Mucosa of gallbladder (tissue), 1 donor: ENCODE measurements at places on chromosomes 12 and 14. TPM values are rescaled to one million over a fixed set of nuclear protein-coding genes. Genes with fewer than 3 reads are reported as not detected.

Gene KLHL33
- 0.92 TPM for total RNA-seq

Gene CLEC12A
- total RNA-seq, result 3.5 TPM

Gene B4GALNT3
- 26.4 TPM for total RNA-seq

Gene TSPAN19
- not detected for total RNA-seq

Gene KCNMB4
- total RNA-seq, result 3.1 TPM

Gene PAPOLA
- total RNA-seq, result 175 TPM

Gene OR6C2
- total RNA-seq, result not detected

Gene KLRC2
- 0.32 TPM for total RNA-seq

Gene FZD10
- total RNA-seq, result 1.1 TPM

Gene TAC3
- total RNA-seq, result 0.52 TPM

Gene INHBE
- total RNA-seq, result 0.58 TPM

Gene IL31
- not detected for total RNA-seq

Gene CLEC6A
- not detected for total RNA-seq

- no peak for DNase-seq
These were observed 124.5 kb downstream of the PTPRO start for GRCh38 chr12:15446807-15447206.

DNA sequence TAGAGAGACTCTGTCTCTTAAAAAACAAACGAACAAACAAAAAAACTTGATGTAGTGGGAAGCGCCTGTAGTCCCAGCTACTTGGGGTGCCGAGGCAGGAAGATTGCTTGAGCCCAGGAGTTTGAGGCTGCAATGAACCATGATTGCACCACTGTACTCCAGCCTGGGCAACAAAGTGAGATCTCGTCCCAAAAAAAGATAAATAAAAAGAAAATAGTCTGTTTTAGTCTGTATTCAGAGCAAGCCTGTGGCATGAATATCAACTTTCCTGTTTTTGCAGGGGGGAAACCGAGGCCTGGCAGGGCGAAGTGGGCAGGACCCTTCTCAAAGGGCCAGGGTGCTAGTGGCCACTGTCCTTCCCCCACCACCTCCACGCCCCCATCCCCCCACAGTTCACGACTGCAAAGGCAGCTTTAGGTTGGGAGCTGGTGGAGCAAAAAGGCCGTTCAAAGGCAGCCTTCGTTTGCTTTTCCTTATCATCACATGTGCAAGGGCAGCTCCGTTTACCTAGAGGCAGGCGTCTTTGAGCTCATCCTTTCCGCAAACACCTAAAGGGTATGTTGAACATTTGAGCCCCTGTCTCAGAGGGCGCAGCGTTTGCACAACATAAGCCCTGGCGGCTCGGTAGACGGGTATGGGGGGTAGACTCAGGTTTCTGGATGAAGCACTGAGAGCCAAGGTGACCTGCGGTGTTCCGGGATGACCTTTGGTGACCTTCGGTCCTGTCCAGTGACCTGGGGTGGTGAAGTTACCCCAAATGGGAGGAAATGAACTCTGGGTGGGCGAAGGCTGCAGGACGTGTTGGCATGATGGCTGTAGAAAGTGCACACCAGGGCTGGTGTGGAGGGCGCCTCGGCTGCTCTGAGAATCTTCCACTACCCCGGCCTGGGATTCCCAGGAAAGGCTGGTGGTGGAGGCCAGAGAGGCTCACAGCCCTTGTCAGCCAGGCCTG lies 8.7 kb upstream of the MEG3 start:
- no peak for DNase-seq

- no peak for DNase-seq
These were observed 152.9 kb downstream of the SLC25A21 start for GRCh38 chr14:37019488-37019887.

DNA sequence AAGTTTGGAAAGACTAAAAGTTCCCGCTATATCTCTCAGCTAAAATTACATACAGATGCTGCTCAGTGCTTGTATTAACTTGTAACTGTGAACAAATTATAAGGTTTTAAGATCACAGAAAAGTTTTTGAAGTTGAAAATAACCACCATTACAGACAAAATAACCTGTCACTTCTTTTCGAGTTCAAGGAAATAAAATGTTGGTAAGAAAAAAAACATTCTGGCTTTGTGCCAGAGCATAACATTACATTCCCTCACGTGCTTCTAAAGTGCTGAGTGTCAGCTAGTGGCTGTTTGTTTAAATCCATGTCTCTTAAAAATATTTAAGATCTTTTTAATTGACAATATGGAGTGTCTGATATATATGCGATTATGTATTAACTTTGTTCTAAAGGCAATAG lies 27.2 kb upstream of the ADAMTS20 start:
- DNase-seq, result no peak

DNA sequence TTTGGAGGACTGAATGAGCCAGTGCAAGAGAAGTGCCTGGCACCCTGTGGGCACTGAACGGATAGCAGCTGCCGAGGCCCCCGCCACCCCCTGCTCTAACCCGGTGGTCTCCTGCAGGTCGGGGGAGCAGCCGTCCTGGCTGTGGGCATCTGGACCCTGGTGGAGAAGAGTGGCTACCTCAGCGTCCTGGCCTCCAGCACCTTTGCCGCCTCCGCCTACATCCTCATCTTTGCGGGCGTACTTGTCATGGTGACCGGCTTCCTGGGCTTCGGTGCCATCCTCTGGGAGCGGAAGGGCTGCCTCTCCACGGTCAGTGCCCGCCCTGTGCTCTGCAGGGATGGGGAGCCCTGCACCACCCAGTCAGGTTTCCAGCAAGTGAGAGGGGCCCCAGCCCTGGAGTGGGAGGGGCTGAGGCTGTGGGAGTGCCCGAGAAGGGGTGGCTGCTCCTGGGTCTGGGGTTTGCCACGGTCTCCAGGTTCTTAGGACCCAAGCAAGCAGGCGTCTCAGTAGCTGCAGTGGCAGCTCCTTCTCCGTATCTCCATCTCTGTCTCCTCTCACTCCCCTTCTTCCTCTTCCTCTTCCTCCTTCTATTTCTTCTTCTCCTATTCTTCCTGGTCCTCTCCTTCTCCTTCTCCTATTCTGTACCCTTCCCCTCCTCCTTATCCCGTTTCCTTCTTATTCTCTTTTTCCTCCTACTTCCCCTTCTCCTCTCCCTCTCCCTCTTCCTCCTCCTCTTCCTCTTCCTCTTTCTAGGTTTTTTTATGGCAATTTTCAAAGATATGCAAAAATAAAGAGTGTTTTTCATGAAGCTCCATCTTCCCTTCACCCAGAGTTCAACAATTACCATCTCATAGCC lies 37.4 kb downstream of the TSPAN11 start:
- DNase-seq, result no peak

GRCh38 chr12:4274396-4275015 lies 944 bp downstream of the CCND2 start:
- no peak for DNase-seq

DNA sequence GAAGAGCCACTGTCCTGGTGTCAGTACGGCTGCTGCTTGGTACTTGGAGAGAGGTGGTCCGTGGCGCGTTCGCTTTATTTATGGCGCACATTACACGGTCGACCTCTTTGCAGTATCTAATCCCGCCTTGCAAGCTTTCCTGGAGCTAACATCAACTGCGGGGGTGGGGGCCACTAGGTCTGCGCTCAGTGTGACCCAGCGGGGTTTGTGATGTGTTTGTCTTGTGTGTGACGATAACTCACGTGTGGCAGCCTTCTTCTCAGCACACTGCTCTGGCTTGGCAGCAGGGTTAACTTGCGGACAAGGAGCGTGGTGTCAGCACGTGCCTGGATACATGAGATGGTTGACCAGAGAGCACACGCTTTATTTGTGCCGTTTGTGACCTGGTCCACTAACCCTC lies 122.2 kb upstream of the RTL1 start:
- DNase-seq, result no peak

- DNase-seq, result no peak
These were observed 37.9 kb downstream of the TDG start for GRCh38 chr12:104003596-104003995.

GRCh38 chr12:124547626-124548025 lies 19.8 kb downstream of the NCOR2 start:
- no peak for DNase-seq

DNA sequence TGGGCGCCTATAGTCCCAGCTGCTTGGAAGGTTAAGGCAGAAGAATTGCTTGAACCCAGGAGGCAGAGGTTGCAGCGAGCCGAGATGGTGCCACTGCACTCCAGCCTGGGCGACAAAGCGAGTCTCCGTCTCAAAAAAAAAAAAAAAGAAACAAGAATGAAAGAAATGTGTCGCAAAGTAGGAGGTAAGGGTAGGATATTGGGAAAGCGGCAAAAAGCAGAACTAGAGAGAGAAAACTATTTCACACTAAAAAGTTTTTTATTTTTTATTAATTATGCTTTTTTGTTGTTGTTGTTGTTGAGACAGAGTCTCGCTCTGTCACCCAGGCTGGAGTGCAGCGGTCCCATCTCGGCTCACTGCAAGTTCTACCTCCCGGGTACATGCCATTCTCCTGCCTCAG lies 17.7 kb downstream of the SBNO1 start:
- DNase-seq, result no peak

- DNase-seq, result no peak
These were observed 1.2 kb downstream of the SLC2A13 start for GRCh38 chr12:40104461-40105264.

DNA sequence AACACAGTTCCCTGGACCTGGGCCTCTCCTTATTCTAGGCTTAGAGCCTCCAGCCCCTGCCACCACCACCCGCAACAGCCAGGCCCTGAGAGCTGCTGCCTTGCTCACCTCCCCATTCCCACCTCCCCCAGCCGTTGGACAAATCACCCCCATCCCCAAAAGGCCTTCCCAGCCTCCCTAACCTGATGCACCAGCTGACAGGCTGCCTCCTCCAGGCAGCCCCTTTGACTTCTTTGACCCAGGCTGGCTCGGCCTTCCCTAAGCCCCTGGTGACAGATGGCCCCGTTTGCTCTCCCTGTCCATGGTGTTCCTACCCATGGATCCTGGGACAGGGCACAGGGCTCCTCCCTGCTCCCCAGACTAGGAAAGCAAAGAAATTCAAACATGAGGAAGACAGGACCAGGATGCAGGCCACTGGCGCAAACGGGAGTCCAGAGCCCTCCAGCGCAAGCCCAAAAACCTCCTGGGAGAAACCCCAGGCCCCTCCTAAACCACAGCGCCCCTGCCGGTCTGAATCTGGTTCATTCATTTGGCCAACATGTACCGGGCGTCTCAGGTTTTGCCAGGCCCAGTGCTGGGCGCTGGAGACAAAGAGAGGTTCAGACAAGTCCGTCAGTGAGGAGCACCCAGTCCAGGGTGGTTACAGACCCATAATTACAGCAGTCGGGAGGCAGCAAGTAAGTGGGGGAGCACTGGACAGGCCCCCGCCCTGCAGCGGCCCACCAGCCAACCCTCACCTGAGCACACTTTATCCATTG lies 2.4 kb downstream of the AKT1 start:
- no peak for DNase-seq

GRCh38 chr14:90632871-90633270 lies 183.4 kb downstream of the TTC7B start:
- DNase-seq, result no peak

DNA sequence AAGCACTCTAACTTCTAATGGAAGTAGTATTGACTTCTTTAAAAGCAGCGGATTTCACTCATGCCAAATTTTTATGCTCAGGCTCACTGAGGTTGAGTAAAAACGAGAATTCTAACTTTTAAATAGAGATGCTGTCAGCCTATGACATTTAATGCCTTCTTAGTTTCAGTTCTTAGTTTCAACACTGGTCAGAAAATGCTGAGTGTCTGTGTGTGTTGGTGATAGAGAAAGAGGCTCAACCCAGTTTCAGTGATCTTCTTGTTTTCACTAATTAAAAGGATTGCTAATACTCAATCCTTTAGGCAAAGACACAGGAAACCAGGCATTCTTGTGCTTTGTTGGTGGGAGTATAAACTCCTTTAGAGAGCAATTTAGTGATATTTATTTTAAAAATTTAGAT lies 31.0 kb downstream of the PEBP1 start:
- no peak for DNase-seq

DNA sequence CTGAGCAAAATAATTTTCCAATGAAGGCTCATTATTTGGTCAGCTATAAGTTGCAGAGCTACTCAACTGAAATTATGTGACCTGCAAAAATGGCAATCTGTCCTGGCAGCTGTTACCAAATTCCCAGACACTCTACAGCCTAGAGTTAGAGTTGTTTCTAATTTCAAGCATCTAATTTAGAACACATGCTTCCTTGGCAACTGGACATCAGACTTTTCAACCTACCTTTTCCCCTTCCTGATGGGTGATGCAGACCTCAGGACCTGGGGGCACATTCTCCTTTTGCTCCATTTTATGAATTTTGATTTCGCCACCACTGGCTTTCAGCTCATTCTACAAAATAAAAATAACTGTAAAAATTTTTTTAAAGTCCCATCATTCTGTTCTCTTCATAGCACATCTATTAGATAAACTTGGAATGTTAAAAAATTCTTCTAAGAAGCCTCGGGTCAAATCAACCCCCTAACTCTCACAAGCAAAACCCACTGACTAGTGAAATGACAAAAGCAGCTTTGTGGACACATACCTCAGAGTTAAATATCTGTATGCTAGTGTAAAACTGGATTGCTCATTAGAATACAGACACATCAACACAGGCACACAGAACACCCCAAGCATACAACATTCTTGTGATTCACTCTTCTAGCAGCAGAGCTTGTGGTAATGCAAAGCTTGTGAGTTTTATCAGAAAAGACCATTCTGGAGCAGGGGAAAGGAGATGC lies 33.5 kb upstream of the CERS5 start:
- DNase-seq, result no peak

- DNase-seq, result peak; percentile 26
These were observed 3.4 kb downstream of the SSH1 start for GRCh38 chr12:108853981-108854446.

GRCh38 chr14:94153750-94154342 lies 20.3 kb upstream of the PPP4R4 start:
- no peak for DNase-seq

- DNase-seq, result no peak
These were observed 684.5 kb downstream of the C12orf50 start for GRCh38 chr12:87344699-87345098.

DNA sequence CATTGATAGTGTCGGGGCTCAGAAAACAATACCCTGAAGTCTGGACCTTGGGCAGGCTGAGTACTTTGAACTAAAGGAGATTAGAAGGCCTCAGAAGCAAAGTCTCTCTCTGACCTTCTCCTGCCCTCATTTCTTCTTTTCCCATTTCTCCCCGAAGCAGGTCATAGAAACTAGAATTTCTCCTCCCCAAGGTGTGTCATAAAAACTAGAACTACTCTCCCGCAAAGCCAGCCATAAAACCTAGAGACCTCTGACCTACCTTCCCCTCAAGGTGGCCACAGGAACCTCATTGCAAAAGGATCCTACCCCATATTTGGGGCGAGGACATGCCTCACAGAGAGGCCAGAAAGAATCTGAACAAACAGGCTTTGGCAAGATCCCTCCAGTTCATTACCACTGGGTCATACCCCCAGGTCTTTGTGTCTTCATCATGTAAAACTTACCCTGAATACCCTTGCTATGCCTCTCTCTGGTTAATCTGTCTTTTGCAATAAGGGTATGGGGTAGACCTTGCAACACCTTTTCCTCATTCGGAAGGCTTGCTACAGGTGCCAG lies 64.7 kb upstream of the ZFP36L1 start:
- DNase-seq, result no peak

- no peak for DNase-seq
These were observed 95.8 kb upstream of the SLC35F4 start for GRCh38 chr14:57961786-57962060.
